Activated CD4-positive, alpha-beta T cell treated with anti-CD3 and anti-CD28 coated beads, Interleukin-2, amount 50 U/mL, for 48 hours (primary cell): ENCODE measurements at places on chromosomes 5 and 9.

- no peak for DNase-seq
Observed at GRCh38 chr5:11234501-11234911, 473.5 kb upstream of the DAP start.

DNA sequence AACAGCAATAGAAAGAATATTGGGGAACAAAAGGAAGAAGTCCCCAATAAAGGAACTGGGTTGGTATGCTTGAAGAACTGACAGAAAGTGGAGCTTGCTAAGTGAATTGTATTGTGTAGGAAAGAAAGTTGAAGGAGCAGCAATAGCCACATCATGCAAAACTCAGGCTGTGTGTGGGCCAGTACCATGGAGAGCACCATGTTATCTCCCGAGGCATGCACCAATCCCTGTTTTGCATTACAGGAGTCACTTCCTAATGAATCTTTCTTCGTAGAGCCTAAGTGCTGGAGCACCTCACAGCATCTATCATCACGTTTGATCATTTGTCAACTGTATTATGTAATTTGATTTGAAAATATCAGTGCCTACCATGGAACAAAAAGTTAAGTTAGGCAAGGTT, 137.7 kb upstream of the NMUR2 start:
- DNase-seq, result no peak

DNA sequence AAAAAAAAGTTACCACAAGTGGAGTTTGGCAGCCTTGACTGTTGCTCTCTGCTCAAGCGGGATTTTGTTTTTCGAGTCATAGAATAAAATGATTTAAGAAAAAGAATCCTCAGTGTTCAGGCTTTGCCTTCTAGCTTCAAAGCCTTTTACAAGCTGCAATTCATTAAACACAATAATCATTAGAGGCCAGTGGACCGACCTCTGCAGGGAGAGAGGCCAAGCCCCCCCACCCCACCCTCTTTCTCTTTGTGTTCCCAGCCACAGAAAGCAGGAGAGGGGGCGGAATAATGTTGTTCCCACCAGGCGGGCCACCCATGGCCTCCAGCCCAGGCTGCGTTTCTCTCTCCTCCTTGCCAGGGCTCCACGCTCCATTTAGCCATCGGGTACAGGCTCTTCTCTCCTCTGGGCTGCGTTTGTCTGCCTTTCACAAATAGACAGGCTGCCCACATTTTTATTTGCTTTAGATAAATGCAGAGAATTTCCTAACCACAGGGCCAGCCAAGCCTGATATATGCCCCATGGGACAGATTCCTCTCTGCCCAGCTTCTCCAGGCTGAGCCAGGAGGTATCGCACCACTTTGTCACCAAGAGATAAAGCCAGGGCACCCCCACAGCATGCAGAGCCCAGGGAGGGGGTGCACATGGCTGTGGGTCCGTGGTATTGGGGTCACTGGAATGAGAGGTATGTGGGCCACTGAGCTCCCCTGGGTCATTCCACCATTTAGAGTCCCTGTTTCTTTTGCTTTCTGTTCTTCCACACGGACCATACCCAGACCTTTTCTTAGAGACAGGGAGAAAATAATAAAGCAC, 318.8 kb downstream of the PIK3R1 start:
- no peak for DNase-seq

DNA sequence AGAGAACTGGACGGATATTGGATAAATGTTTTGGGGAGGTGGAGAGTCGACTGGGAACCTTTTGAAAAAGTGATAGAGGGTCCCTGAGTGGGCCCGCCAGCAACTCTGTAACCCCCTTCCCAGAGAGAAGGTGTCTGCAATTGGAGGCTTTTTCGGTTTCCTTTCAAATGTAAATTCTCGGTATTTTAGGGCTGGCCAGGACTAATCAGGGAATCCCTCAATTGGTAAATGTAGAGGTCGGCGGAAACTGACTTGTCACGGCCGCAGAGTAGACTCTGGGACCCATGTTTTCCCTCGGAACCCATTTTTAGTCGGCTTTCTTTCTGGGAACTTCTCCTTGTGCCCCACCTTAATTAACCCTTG, 524 bp downstream of the CCNB1 start:
- no peak for DNase-seq

GRCh38 chr9:78552802-78553201, 255.9 kb downstream of the PSAT1 start:
- DNase-seq, result no peak

GRCh38 chr9:125635888-125636287, 71.1 kb downstream of the MAPKAP1 start:
- DNase-seq, result no peak
